ENCODE measurements at places on chromosomes 12 and 14.
A peak's percentile ranks its signal among the peaks of the same experiment; 100 is the strongest.

DNA sequence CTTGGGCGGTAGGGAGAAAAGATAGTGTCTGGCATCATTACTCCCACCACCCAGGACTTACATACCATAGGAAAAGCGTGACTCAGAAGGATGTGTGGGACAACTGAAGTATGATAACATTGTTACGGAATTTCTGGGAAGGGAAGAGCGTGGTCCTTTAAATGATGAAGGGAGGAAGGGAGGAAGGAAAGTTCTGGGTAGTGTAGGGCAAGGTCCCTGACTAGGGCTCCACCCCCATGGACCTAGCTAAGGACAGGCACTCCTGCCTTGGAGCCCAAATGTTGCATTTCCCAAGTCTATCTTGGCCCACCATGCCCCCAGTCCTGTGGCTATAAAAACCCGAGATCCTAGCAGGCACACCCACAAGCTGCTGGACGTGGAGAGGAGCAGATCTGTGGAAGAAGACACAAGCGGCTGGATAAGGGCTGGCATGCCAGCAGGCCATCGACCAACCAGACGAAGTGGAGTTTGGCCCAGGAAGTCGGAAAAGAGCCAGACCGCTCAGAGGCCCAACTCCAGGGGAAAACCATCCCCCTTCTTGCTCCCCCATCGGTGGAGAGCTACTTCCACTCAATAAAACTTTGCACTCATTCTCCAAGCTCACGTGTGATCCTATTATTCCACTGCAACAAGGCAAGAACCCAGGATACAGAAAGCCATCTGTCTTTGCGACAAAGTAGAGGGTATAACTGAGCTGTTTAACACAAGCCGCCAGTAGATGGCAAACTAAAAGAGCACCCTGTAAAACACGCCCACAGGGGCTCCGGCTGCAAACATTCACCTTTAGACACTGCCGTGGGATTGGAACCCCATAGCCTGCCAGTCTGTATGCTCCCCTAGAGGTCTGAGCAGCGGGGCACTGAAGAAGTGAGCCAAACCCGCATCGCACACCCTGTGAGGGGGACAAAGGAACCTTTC is 23.0 kb upstream of the RAB21 start:
- DNase-seq, result no peak

GRCh38 chr12:53062011-53062961 is 12.4 kb downstream of the TNS2 start:
- DNase-seq, result no peak

DNA sequence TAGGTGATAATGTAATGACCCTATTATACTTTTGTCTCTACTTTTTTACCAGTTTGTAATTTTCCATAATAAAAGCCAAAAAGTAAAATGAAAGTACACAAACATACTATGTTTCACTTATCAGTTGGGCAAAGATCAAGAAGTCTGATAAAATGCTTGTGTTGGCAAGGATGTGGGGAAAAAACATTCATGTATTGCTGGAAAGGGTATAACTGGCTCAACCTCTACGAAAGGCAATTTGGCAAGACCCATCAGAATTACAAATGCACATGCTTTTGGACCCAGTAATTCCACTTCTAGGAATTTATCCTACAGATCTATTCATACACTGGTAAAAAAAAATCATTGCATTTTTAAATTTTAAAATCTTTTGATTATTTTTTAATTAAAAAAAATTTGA is 68.0 kb downstream of the SPTB start:
- DNase-seq, result peak; percentile 9

GRCh38 chr14:49955024-49955423 is 62.1 kb downstream of the ARF6 start:
- DNase-seq, result no peak

All from stromal cell of bone marrow (primary cell).